ENCODE measurements at places on chromosomes 11 and 22. TPM values are rescaled to one million over a fixed set of nuclear protein-coding genes. Genes with fewer than 3 reads are reported as not detected.

DNA sequence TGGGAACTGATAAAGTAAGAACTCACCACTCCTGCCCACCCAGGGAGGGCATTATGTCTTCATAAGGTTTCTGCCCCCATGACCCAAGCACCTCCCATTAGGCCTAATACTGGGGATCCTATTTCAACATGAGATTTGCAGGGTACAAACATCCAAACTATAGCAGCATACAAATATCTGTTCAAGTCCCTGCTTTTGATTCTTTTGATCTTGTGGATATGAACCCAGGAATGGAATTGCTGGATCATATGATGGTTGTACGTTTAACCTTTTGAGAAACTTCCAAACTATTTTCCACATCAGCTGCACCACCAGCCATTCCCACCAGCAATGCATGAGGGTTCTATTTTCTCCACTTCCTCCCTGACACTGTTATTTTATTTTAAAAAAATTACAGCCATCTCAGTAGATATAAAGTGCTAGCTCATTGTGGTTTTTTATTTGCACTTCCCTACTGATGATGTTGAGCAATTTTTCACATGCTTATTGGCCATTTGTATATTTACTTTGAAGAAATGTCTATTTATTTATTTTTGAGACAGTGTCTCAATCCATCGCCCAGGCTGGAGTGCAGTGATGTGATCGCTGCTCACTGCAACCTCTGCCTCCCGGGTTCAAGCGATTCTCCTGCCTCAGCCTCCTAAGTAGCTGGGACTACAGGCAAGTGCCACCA, 7.1 kb upstream of the ATG16L2 start:
- no peak for DNase-seq

DNA sequence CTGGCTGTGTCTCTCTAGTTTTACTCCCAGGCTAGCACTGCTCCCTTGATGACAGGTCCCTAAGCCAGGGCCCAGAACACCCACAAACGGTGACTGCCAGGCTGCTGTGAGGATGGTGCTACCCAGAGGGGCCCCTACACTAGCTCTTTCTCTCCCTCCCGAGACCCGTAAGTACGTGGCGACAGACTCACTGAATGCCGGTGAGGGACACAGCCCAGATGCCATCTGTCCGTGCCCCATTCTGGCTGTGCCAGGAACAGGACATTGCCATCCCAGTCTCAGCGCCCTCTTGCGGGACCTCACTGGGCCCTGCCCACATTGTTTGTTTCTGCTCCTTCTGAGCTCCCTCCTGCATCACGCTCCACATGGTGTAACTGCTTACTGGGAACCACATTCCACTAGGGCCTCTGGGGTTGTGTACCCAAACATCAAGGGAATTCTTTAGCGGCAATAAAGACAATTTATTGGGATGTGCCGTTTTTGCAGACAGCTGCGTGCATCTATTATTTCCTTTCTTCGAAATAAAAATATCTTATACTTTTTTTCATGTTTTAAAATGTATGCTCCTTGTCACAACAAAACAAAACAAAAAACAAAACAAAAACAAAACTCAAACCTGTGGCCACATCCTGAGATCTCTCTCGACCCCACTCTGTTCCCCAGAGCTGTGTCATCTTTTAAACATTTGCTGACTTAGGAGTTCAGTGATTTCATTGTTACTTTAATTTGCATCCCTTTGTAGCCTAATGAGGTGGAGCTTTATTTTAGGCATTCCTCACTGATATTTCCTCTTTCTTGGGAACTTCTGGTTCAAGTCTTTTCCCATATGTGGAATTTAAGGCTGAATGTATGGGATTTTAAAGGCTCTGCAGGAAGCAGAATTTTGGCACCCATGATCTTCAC, 4.4 kb upstream of the TPCN2 start:
- DNase-seq: no peak

Gene FXYD2
- total RNA-seq: 31.2 TPM

GRCh38 chr22:26447584-26448329, 18.7 kb downstream of the ASPHD2 start:
- no peak for DNase-seq

DNA sequence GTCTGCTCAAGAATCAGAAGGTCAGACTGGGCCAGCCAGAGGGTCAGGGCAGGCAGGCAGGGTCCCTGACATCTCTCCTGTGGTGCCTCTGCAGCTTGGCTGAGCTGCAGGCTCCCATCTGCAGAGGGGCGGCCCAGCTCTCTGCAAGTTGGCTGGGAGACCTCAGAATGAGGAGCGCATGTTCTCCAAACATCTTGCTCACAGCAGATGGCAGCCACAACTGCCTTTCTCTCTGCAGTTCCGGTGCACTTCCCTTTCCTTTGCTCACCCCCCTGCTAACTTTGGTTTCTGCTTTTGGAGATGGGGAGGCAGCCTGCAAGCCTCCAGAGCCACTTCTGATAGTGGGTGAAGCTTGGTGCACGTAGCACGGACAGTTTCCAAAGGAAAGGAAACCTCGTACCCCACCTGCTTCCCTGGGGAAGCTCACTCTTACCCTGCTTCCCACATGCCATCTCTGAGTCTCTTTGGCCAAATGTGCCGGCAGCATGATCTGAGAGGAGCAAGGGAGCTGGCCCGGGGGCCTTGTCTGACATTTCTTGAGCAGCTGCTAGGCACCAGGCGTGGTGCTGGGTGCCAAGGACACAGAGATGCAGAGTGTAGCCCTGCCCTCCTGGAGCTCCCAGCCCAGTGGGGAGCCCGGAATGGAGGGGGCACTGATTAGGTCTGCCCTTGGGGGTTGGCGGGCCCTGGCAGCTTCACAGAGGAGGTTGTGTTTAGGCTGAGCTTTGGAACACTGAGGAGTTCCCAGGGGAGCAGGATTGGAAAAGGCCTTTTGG, 18.2 kb downstream of the DAGLA start:
- no peak for DNase-seq

DNA sequence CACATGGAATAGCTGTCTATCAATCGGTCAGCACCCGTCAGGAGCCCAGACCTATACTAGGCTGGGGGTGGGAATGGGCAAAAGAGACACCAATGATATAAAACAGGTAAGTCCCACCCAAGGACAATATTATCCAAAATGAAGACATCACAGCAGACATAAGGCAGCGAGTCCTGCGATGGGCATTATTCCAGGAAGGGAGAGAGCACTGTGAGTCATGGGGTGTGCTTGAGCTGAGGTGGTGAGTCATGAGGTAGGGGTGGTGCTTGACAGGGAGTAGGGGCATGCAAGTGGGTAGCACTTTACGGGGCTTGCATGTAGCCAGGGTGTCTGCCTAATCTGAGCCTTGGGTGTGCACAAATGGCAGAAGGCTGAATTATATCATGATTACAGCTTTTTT, 605.0 kb upstream of the CADM1 start:
- DNase-seq: no peak

DNA sequence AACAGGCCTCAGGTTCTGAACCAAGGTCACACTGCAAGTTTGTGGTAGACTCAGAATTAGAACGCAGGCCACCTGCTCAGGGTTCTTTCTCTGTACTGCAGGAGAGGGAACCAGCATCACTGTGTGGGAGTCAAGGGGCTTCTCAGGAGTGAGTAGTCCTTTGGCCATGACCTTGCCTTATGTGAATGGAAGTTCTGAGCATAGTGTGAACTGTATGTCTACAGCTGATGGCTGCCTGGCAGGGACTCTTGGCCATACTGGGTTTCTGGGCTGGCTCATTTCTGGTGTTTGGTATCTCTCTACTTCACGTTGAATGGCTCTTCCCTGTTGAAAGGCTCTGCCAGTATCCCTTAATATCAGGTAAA, 40.1 kb upstream of the TUB start:
- DNase-seq: no peak

GRCh38 chr11:58907780-58908179, 31.5 kb upstream of the GLYATL1 start:
- DNase-seq: no peak

- no peak for DNase-seq
Observed at GRCh38 chr22:44068422-44069191, 44.5 kb downstream of the PARVB start.

Gene ZP1
- 0.60 TPM for total RNA-seq

Gene GSTT2
- not detected for total RNA-seq

Gene NXPE1
- total RNA-seq: not detected

Gene RIC3
- total RNA-seq: 18.7 TPM

DNA sequence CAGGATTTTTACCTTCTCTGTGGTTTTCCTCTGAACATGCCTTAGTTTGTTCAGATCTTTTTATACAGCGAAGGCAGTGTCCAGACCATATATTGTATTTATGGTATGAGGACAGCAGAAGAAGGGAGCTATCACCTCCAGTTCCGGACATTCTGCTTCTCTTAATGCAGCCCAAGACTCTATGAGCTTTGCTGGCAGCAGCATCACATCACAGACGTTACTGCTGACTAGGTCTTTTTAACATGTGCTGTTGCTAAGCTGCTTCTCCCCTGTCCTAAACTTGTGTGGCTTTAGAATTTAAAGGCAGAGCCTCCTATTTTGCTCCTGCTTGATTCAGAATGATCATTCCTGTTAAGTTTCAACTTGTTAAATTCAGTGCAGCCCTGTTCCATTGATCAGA, 13.4 kb downstream of the MICAL2 start:
- no peak for DNase-seq

Gene MAPK12
- 3.6 TPM for total RNA-seq

GRCh38 chr11:96086111-96086510, 162.2 kb upstream of the MTMR2 start:
- no peak for DNase-seq

- DNase-seq: no peak
Observed at GRCh38 chr11:70155386-70155785, 47.7 kb upstream of the FADD start.

DNA sequence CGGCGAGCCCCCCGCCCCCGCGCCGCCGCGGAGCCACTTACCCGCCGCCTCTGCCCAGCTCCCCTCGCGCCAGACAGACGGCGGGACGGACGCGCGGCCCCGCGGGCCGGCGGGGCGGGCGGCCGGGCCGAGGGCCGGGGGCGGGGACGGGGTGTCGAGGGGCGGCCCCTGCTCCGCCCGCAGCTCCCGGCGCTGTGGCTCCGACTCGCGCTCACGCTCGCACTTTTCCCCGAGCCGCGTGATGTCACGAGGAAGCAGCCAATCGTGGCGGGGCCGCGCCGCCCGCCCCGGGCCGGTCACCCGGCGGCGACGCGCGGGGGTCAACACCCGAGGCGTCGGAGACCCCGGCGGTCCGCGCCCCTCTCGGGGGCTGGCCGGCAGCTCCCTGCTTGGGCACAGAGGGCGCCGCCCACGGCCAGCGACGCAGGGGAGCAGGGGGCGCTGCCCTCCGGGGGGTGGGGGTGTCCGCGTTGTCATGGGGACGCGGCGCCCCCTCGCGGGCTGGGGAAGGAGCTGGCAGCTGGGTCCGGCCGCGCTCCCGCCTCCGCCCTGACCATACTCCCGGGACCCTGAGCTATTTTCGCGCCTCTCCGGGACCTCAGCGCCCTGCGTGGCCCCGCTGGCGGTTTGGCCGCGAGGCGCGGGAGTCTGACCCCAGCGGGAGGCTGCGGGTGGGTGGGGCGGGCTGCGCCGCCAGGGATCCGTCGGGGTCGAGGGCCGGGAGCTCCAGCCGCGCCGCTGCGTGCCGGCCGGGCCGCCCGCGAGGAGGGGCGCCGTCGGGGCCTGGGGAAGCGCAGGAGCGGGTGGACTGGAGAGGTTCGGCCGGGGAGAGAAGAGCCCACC, at the start of gene CHRM4:
CHRM4 (minus strand) TSS at position 199 of the 843 bp plus-strand sequence. CDS start 5,219 bp downstream, outside the sequence.
- DNase-seq: no peak

GRCh38 chr11:75413864-75414263, 14.5 kb downstream of the RPS3 start:
- no peak for DNase-seq

- DNase-seq: no peak
Observed at GRCh38 chr22:39953101-39953500, 7.1 kb upstream of the TMA7B start.

Gene F2
- total RNA-seq: not detected

DNA sequence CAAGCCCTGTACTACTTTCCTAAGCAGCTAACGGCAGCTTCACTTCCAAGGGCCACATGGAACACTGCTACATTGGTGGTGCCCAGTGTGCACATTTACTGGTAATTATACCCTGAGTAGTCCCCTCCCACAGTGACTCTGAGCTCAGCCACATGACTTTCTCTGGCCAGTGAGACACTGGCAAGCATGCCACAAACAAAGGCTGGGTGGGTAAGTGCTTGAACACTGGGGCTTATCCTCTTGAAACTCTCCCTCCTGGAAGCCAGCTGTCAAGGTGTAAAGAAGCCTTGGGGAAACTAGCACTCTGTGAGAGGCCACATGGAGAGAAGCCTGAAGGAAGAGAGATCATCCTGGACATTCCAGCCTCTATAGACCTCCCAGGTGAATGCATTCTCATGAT, 54.4 kb upstream of the DRD2 start:
- DNase-seq: no peak

- no peak for DNase-seq
Observed at GRCh38 chr11:6746626-6747025, 25.1 kb downstream of the OR2AG2 start.

GRCh38 chr11:73995731-73996130, 13.1 kb upstream of the UCP2 start:
- no peak for DNase-seq

DNA sequence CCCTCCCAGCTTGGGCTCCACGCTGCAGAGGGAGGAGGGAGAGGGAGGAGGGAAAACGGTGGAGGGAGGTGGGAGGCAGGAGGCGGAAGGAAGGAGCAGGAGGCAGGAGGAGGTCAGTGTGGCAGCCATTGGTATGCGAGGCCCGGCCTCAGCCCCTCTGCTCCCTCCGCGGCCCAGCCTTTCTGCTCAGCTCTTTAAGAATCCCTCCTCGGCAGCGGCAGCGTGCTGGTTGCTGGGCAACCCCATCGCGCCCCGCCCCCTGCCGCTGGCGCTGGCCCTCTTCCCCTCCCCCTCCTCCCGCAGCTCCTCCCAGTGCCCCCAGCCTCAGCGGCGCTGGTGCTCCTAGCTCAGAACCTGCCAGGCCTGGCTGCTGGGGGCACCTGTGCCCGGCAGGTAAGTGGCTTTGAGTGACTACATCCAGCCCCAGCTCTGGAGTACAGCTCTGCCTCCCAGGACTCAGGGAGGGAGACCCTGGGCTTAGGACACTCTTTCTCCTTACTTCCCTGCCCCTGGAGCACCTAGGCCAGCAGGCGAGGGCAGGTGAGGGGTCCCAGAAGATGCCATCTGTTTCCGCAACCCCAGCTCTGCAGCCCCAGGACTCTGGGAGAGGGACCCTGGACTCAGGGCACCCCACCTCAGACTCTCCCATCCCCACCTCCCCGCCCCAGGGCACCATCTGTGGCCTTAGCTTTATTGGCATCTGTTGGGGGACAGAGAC, 7.2 kb upstream of the FLRT1 start:
- no peak for DNase-seq

DNA sequence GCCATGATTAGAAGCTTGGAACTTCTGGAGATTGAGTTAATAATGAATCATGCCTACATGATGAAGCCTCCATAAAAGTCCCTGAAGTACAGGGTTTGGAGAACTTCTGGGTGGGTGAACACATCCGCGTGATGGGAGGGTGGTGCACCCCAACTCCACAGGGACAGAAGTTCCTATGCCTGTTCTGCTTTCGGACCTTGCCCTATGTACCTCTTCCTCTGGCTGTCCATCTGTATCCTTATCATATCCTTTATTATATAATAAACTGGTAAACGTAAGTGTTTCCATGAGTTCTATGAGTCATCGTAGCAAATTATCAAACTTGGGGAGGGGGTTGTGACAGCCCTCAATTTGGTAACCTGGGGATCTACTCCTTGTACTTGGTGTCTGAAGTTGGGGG, 60.2 kb downstream of the ADM start:
- no peak for DNase-seq
